ENCODE measurements at places on chromosomes 3 and 15. TPM values are rescaled to one million over a fixed set of nuclear protein-coding genes. Genes with fewer than 3 reads are reported as not detected.

The NR2E3 gene
- total RNA-seq: not detected

DNA sequence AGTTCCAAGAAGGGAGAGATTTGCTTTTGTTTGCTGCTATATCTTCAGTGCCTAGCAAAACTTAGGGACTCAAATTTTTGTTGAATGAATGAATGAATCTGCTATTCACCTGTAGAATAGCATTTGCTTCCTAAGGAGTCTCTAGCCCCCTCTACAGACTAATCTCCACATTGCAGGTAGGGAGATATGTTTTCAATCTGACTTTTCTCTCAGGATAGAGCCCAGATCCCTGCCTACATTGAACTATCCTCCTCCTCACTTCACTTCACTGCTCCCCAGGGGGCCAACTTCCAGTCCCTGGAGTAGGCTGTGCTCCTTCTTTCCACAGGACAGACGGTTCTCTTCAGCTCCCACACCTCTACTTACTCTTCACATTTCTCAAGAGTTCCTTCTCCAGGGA lies 81.9 kb upstream of the PTX3 start:
- H3K4me3 ChIP-seq: no peak overlapping the region
- no peaks in the 10 kb centered on the region for H3K27me3 ChIP-seq
- H3K4me1 ChIP-seq: peaks cover 13% of the 10 kb centered on the region
- peak; percentile 60 for DNase-seq
- no peaks in the 10 kb centered on the region for H3K36me3 ChIP-seq

The MAP6D1 gene
- 0.90 TPM for total RNA-seq

DNA sequence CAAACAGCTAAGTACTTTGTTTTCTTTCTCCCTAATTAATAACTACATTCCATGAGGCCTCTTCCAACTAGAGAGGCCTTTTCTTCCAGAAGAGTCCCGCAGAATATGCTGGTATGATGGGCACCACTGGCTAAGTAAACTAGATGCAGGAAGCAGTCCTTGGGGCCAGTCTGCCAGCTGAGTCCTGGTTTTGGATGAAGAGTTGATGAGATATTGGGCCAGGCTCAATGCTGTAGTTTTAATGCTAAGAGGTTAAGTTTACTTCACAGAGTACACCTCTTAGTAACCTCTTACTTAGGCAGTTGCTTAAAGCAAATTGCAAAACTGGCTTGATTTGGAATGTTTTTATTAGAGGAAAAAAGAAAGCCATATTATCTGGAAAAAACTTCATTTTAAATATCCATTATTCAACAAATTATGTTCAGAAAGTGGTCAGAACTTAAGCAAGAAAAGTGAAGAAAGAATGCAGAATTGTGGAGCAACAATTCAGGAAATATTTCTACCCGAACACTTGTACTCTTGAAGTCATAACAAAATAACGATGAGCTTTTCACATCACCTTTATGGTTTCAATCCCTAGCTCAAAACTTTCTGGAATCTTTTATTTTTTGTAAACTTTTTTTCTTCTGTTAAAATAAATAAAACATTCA lies 178.4 kb upstream of the CDIN1 start:
- no peak overlapping the region for H3K27ac ChIP-seq
- H3K4me1 ChIP-seq: no peaks in the 10 kb centered on the region
- H3K27me3 ChIP-seq: no peaks in the 10 kb centered on the region
- H3K36me3 ChIP-seq: no peaks in the 10 kb centered on the region

DNA sequence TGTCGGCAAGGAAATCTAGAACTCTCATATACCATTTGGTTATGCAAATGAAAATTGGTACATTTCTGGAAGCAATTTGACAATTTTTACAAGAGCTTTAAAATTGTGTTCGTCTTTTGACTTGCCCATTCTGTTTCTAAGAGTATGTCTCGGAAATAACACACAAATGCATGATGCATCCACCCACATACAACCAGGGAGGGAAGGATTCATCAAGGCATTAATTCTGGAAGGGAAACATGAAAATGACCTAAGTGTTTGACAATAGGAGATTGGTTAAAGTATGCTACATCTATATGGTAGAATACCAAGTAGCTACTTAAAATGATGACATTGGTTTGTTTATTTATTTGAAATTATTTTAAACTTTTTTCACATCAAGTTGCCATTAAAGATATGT lies 58.6 kb downstream of the PIAS1 start:
- DNase-seq: no peak
- H3K27ac ChIP-seq: no peak overlapping the region
- no peak overlapping the region for H3K4me3 ChIP-seq
- H3K27me3 ChIP-seq: no peaks in the 10 kb centered on the region

DNA sequence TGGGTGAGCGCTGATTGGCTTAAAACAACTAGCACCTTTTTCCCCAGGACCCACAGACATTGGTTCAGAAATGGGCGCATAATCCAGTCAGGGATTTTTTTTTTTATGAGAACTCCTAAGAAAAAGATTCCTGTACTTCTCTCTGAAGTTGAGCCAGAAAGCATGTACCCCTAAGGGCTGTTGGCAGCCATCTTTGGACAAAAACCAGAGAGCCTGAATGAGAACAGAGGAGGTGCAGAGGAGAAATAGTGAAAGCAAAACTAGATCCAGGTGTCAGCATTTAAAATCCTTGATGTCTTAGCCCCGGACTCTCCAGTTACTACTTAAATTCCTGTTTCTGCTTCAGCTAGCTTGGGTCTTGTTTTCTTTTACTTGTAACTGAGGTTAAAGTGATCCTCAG lies 1.9 kb upstream of the SLC27A2 start:
- H3K4me1 ChIP-seq: peaks cover 6% of the 10 kb centered on the region
- no peak for DNase-seq
- peaks cover 3% of the 10 kb centered on the region for H3K36me3 ChIP-seq
- H3K27me3 ChIP-seq: peaks cover 9% of the 10 kb centered on the region
- no peak overlapping the region for H3K4me3 ChIP-seq

DNA sequence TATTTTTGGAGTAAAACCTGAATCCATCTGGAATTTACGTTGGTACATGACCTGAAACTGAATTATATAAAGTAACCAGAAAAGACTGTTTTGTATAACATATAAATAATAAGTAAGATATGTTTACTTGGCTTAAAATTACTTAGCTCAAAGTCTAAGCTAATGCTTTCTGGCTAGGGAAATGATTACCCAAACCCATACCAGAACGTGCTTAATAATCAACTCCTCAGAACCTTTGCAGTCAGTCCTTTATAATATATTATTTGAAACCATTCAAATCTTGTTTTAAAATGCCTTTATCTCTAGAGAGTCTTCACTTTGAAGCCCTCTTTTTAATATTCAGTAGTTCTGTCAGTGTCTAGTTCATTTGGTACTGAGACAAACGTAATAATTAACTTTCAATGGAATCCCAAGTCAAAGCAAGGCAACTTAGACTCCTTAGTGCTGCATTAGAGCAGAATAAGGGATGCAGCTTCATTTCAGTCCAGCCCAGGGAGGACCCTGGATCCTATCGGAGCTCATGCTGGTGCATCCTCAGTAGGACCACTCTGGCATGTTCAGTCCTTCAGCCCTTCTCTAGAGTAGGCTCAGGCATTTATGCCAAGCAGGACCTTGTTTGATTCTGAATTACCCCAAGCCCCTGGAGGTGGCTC lies 81.6 kb downstream of the MME start:
- no peak overlapping the region for H3K4me3 ChIP-seq
- H3K27ac ChIP-seq: no peak overlapping the region
- no peaks in the 10 kb centered on the region for H3K36me3 ChIP-seq
- DNase-seq: no peak
- no peaks in the 10 kb centered on the region for H3K4me1 ChIP-seq
- H3K27me3 ChIP-seq: no peaks in the 10 kb centered on the region

DNA sequence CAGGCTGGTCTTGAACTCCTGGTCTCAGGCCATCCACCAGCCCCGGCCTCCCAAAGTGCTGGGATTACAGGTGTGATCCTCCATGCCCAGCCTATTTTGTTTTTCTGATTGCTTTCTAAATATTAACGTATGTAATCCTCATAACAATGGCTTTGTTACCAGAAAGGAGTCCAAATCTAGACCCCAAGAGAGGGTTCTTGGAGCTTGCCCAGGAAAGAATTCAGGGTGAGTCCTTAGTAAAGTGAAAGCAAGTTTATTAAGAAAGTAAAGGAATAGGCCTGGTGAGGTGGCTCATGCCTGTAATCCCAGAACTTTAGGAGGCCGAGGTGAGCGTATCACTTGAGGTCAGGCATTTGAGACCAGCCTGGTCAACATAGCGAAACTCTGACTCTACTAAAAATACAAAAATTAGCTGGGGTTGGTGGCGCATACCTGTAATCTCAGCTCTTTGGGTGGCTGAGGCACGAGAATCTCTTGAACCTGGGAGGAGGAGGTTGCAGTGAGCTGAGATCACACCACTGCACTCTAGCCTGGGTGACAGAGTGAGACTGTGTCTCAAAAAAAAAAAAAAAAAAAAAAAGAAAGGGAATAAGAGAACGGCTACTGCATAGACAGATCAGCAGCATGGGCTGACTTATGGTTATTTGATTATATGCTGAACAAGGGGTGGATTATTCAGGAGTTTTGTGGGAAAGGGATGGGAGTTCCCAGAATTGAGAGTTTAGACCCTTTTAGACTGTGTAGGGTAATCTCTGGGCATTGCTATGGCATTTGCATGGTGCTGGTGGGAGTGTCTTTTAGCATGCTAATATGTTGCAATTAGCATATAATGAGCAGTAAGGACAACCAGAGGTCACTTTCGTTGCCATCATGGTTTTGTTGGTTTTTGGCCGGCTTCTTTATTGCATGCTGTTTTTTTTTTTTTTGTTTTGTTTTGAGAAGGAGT lies 36.1 kb downstream of the TYRO3 start:
- no peak overlapping the region for H3K4me3 ChIP-seq
- no peak overlapping the region for H3K27ac ChIP-seq
- no peak for DNase-seq
- H3K4me1 ChIP-seq: no peaks in the 10 kb centered on the region

GRCh38 chr3:186519021-186519658 lies 25.0 kb downstream of the CRYGS start:
- no peak overlapping the region for H3K4me3 ChIP-seq
- DNase-seq: no peak
- H3K4me1 ChIP-seq: no peaks in the 10 kb centered on the region
- no peaks in the 10 kb centered on the region for H3K36me3 ChIP-seq
- H3K27ac ChIP-seq: no peak overlapping the region

The WNT7A gene
- total RNA-seq: not detected

The PAQR5 gene
- 0.15 TPM for total RNA-seq

- no peak for DNase-seq
- H3K36me3 ChIP-seq: peaks cover 1% of the 10 kb centered on the region
Measured at GRCh38 chr3:172524611-172525010, 1.4 kb upstream of the TNFSF10 start.

GRCh38 chr15:66670762-66671580 lies 31.1 kb upstream of the SMAD6 start:
- no peak overlapping the region for H3K4me3 ChIP-seq
- no peak overlapping the region for H3K27ac ChIP-seq
- peaks cover 5% of the 10 kb centered on the region for H3K27me3 ChIP-seq
- peak; percentile 33 for DNase-seq
- H3K36me3 ChIP-seq: no peaks in the 10 kb centered on the region
- peaks cover 21% of the 10 kb centered on the region for H3K4me1 ChIP-seq

- H3K4me1 ChIP-seq: no peaks in the 10 kb centered on the region
Measured at GRCh38 chr15:99052205-99052604, 44.6 kb upstream of the PGPEP1L start.

DNA sequence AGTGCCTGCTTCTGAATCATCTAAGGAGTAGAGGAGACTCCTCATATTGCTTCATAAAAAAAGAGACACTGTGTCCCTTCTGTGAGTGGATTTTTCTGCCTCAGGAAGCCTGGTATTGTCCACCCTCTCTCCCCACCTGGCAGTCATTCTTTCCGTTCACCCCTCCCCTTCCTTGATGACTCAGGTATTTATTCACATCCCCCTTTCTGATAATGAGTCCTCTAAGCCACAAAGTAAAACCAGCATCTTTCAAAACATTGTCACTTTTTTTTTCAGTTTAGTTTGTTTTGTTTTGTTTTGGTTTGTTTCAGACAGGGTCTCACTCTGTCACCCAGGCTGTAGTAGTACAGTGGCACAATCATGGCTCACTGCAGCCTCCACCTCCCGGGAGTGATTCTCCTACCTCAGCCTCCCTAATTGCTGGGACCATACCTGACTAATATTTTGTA lies 65.2 kb upstream of the UBE2E1 start:
- H3K4me1 ChIP-seq: peaks cover 8% of the 10 kb centered on the region
- no peak overlapping the region for H3K4me3 ChIP-seq
- no peak overlapping the region for H3K27ac ChIP-seq
- no peak for DNase-seq
- peaks cover 5% of the 10 kb centered on the region for H3K27me3 ChIP-seq

All from endothelial cell (in vitro differentiated cells).